ENCODE measurements at places on chromosomes 1 and 21.

DNA sequence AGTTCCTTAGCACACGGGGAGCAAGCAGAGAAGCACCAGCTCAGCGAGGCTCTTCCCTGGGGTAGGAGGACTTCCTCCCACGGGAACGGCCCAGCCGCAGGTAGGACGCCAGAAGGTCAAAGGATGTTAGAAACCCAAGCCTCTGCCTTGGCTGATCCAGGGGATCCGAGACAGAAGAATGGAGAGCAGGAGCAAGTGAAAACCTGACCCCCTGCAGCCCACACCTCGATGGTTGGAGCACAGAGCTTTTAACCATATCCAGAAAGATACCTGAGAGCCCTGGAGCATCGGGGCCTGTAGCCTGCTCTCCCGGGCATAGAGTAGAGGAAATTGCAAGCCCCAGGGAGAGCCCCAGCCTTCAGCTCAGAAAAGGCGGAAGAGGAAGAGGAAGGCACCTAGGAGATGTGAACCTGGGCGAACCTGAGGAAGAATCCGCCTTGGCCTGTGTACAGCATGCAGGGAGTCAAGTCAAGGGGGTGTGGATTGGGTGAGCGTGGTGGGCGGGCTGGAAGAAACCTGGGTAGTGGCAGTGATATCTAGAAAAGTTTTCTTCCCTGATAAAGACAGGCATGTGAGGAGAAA is 76.3 kb downstream of the PSMG1 start:
- no peak for DNase-seq

- DNase-seq = no peak
These were observed 20.7 kb downstream of the GPR157 start for GRCh38 chr1:9108056-9108665.

- no peak for DNase-seq
These were observed 14.7 kb upstream of the KRTAP21-1 start for GRCh38 chr21:30769724-30770431.

- no peak for DNase-seq
These were observed 409.8 kb downstream of the MATN1 start for GRCh38 chr1:30313584-30313983.

GRCh38 chr1:241579434-241579833 is 47.3 kb downstream of the KMO start:
- DNase-seq = no peak

GRCh38 chr1:19529664-19530063 is 44.3 kb upstream of the CAPZB start:
- no peak for DNase-seq

GRCh38 chr1:165914136-165914798 is 86.9 kb downstream of the UCK2 start:
- DNase-seq = no peak

- no peak for DNase-seq
These were observed 5.9 kb upstream of the NUF2 start for GRCh38 chr1:163315773-163316374.

DNA sequence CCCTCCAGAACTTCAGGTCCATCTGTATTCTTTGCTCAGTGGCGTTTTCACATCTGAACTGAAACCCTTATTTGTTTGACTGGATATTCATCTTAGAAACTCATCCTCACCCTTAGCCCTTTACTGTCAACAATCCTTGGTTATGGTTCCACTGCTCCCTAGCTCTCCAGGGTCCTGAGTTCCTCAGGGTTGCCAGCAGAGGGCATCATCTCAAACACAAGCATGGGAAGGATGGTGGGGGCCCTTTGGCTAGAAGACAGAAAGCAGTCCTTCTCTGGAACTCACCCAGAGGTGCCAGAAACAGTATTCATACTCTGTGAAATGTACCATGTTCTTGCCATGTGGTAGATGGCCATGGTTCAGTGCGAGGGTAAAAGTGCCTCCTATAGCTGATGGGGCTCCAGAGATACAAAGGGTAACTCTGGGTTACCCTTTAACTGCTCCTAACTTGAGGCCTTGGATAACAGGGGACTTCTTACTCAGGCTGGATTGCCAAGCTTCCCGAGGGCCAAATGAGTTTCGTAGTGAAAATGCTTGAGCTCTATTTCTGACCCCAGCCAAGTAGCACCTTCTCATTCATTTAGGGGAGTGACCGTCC is 11.3 kb downstream of the NCSTN start:
- DNase-seq = no peak

GRCh38 chr1:26833432-26834405 is 7.2 kb downstream of the ZDHHC18 start:
- no peak for DNase-seq

Measured in cortex of kidney (tissue), 1 donor.